Hypothalamus (tissue), 51 donors: ENCODE measurements at places on chromosomes 3 and 15.

DNA sequence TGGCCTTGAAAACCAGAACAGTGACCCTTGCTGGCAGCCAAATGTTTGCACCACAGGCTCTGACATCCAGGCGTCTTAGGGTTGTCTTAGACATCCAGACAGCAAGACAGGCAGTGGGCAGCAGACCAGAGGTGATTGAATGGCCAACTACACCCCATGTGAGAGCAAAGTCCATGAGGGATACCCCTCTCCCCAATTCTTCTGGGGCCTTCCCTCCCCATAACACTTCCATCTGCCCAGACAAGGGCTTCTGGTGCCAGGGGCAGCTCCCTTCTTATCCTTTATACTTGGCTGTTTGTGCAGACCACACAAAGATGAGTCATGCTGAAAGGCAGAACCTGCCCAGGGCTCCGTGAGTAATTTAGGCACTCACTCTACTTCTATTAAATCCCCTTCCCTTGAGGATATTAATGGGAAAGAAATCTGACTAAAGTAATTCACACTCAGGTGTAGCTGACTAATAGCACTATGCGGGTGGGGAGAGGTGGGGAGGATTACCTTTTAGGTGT, 257.9 kb downstream of the UACA start:
- DNase-seq: no peak

GRCh38 chr15:29566914-29567313, 255.4 kb downstream of the TJP1 start:
- no peak for DNase-seq

DNA sequence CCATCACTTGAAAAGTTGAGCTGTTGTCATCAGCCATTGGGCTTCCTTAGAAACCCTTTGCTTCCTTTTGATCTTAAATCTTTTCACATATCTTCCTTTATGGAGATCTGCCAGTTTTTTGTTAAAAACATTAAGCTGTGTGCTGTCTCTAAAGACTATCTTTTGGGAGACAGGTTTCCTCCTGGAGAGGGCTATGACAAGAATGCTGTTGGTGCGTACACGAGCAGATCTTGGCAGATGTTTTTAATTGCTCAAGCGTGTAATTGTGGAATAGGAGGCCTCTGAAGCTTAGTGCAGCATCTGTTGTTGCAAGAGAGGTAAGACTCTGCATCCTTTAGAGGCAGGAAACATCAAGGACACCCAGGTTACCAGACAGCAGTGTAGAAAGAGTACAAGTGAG, 56.8 kb downstream of the PHLDB2 start:
- no peak for DNase-seq

DNA sequence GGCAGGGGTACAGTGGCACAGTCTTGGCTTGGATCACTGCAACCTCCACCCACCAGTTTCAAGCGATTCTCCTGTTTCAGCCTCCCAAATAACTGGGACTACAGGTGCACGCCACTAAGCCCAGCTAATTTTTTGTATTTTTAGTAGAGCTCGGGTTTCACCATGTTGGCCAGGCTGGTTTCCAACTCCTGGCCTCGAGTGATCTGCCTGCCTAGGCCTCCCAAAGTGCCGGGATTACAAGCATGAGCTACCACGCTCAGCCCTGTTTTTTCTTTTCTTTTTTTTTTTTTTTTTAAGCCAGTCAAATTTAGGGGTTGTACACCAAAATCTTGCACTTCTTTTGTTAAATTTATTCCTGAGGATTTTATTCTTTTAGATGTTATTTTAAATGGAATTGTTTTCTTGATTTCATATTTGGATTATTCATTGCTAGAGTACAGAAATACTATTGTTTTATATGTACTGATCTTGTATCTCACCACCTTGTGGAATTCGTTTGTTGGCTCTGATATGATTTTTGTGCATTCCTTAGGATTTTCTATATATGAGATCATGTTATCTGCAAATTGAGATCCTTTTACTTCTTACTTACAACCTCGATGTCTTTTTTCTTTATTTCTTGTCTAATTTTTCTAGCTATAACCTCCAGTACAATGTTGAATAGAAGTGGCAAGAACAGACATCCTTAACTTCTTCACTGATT, 65.6 kb downstream of the ZNF609 start:
- no peak for DNase-seq

DNA sequence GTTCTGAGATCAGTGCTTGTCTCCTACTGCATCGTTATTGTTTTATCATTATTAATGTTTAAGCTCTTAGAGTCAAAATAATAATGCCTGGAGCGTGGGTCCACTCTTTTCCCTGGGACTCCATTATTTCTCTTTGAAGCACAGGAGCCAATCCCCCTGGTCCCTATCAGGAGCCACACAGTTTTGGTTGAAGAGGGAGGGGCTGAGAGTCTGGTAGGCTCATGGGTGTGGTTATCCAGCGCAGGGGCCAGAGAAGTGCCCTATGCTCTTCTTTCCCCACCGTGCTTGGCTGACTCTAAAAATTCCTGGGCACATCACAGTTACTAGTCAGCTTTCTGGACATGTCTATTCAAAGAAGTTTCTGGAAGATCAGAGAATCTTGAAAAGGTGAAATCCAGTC, 121.5 kb downstream of the DNAJB8 start:
- no peak for DNase-seq

- DNase-seq: no peak
These were observed 374.3 kb downstream of the RBMS3 start for GRCh38 chr3:29655015-29655747.

DNA sequence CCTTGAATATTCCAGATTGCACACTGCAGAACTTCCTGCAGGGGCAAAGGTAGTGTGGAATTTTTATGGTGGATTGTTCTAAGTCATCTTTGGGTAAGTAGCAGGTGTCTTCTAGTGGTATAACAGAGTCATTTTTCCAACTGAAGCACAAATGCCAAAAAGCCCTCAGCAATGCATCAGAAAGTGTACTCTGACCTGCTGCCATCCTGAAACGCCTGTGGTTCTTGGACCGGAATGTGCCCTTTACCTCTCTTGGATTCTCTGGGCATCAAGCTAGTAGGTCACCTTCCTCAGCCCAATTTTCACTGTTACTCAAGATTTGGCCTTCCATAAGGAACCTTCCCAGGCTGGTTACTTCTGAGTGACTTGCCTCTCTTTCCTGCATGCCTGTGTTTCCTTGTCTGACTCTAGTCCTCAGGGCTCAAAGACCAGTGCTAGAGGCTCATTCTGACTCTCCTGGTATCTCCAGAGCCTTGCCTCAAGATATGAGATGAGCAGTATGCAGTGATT, 4.8 kb downstream of the CLSTN2 start:
- DNase-seq: no peak

DNA sequence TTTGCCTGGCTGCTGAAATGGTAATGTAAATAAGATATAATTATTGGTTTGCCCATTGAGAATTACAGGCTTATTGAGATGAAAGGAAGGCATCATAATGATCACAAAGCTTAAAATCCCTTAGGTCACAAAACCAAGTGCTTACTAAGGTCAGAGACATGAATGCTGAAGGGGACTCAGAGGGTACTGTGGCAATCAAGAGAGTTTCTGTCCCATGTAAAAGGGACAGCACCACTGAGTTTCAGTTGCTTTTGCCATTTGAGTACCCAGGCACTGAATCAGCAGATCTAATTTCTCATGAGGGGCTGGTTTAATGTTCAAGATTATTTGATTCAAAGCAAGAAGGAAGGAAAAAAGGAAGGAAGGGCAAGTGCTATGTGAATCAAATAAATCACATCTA, 127.0 kb downstream of the PLOD2 start:
- no peak for DNase-seq

GRCh38 chr3:61192222-61192621, 59.0 kb downstream of the FHIT start:
- no peak for DNase-seq

- no peak for DNase-seq
These were observed 194.1 kb upstream of the KCNMB2 start for GRCh38 chr3:178342111-178342510.

DNA sequence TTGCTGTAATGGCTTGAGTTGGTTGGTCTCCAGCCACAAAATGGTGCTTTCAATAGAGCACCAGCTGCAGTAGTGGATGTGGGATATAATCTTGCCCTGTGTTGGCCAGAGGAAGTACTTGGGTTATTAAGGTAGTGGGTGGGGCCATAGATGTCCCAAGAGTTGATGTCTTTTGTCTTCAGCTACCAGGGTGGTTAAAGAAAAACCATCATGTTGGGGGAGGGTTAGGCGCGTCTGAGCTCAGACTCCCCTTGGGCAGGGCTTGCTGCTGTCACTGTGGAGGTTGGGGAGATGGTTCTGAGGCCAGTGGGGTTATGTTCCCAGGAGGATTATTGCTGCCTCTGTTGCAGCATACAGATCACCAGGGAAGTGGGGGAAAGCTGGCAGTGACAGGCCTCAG, 46.9 kb upstream of the GADL1 start:
- no peak for DNase-seq
